ENCODE measurements at places on chromosomes 2 and 18. TPM values are rescaled to one million over a fixed set of nuclear protein-coding genes. Genes with fewer than 3 reads are reported as not detected.

KYNU gene
- total RNA-seq: 0.96 TPM

VWA3B gene
- total RNA-seq: not detected

STPG4 gene
- total RNA-seq: not detected

IL36RN gene
- not detected for total RNA-seq

STAT4 gene
- 0.32 TPM for total RNA-seq

RNU2-63P gene
- total RNA-seq: not detected

SPR gene
- total RNA-seq: 4.4 TPM

STON1 gene
- total RNA-seq: 36.7 TPM

UGT1A3 gene
- total RNA-seq: not detected

FOXI3 gene
- 0.51 TPM for total RNA-seq

DTNA gene
- 15.0 TPM for total RNA-seq

DSG4 gene
- not detected for total RNA-seq

DNA sequence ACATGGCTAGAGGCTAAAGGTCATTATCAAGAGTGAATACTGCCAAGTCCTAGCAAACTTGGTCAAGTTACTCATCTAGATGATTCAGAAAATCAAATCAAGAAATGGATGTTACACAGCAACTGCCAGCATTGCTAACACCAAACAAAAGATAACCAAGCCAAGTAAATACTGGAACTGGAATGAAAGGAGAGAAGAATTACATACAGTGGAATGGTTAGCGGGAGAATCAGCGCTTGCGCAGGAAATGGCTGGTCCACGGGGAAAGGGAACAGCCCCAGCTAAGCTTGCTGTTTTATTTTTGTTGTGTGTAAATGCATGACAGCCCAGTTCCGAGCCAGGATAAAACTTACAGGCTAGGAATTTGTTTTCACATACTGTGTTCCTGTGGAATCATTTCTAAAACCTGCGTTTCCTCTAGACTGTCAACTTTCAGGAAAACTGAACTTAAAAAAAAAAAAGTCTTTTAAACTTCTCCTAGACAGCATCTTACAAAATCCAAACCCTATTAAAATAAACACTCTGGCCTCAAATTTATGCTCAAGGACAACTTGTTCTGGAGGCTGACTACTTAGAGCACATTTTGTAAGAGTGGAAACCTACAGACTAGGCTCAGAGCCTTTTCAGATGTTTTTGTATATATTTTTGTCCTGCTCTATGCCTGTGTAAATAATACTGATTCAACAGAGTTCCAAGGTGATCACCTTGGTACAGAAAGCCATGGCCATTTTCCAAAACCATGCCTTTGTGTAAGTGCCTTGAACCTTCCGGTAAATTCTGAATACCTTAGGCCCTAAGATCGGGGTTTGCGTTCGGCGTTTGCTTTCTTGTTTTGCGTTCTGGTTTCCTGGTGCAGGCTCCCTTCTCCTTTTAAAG is 30.7 kb upstream of the TXNDC2 start:
- H3K27me3 ChIP-seq: no peaks in the 10 kb centered on the region
- H3K36me3 ChIP-seq: no peaks in the 10 kb centered on the region
- no peak overlapping the region for H3K4me3 ChIP-seq
- DNase-seq: no peak
- no peak overlapping the region for H3K27ac ChIP-seq

DNA sequence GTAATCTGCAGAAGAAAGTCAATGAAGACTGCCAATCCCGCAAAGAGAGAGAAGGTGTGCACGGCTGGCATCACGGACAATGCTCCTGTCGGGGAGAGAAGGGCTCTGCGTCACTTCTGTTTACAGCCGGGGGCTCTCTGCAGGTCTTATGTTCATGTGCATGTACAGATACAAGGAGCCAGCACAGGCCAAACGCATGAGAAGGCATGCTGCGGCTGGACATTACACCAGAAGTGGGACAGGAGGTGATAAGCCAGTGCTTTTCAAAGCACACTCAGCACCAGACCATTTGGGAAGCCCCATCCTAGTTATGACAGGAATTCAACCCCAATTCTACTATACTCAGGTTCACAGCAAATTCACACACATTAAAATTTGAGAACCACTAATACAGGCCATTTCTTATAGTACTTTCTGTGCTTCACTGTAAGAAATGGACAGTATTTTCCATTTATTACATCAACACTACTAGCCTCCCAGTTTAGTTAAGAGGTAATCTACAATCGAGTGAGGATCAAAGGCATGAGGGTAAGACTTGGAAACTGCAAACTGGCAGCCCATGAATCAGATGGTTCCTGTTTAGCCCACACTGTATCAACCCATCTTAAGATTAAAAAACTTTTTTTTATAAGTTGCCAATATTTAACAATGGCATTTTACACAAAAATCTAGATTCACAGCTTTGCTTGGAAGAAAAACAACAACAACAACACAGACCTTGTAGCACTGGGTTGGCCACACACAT is 38.2 kb downstream of the RMC1 start:
- DNase-seq: no peak
- no peak overlapping the region for H3K27ac ChIP-seq
- H3K36me3 ChIP-seq: no peaks in the 10 kb centered on the region
- H3K27me3 ChIP-seq: no peaks in the 10 kb centered on the region

DNA sequence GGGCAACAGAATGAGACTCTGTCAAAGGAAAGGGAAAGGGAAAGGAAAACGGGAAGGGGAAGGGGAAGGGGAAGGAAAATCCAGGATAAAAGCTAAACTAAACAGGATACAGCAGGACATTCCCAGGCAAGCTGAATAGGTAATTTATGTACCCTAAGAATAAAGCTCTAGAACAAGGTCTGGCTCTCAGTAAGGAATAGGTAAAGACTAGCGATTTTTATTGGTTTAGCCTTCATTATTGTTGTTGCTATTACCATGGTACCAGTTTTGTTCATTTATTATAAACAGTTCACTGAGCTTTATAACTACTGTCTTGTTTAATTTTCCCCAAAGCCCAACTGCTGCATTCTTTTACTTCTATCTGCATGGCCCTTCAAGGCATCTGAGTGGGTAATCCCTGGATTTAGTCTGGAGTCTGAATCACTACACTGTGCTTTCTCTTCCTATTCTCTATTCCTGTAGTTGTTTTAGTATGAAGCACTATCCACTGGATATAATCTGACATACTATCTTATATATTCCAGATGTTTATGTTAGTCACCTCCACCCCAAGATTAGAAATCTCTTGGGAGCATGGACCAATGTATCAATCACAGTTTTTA is 127.1 kb upstream of the TANK start:
- H3K4me1 ChIP-seq: no peaks in the 10 kb centered on the region
- no peak overlapping the region for H3K27ac ChIP-seq
- no peak overlapping the region for H3K4me3 ChIP-seq
- no peaks in the 10 kb centered on the region for H3K27me3 ChIP-seq
- DNase-seq: no peak
- H3K36me3 ChIP-seq: no peaks in the 10 kb centered on the region

- H3K27me3 ChIP-seq: no peaks in the 10 kb centered on the region
- no peaks in the 10 kb centered on the region for H3K4me1 ChIP-seq
- H3K27ac ChIP-seq: no peak overlapping the region
- no peaks in the 10 kb centered on the region for H3K36me3 ChIP-seq
- H3K4me3 ChIP-seq: no peak overlapping the region
Measured at GRCh38 chr2:172350839-172351479, 76.4 kb upstream of the ITGA6 start.

- no peak overlapping the region for H3K27ac ChIP-seq
- H3K27me3 ChIP-seq: no peaks in the 10 kb centered on the region
- H3K36me3 ChIP-seq: no peaks in the 10 kb centered on the region
- H3K4me1 ChIP-seq: no peaks in the 10 kb centered on the region
Measured at GRCh38 chr18:41060967-41061366, 894.1 kb upstream of the PIK3C3 start.

DNA sequence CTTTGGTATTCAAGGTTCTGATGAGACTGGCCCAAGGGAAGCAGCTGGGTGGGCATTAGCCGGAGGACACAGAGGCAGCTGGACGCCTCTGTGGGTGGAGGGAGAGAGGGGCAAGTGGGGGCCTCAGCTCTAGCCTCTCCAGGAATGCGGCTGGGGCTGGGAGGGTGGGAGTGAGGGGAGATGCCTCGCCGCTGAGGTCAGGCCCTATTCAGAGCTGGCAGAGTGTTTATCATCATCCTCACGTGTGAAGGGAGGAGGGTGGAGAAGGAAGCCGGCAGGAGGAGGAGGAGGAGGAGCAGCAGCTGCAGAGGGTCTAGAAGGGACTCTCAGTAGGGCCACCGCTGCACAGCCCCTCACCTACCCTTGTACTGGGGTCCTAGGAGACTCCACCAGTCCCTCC is 43.1 kb downstream of the TNS1 start:
- H3K4me3 ChIP-seq: no peak overlapping the region
- DNase-seq: peak; percentile 21
- no peak overlapping the region for H3K27ac ChIP-seq
- no peaks in the 10 kb centered on the region for H3K27me3 ChIP-seq

GRCh38 chr2:197633109-197633657 is 42.2 kb downstream of the RFTN2 start:
- no peak overlapping the region for H3K4me3 ChIP-seq
- no peaks in the 10 kb centered on the region for H3K36me3 ChIP-seq
- no peak for DNase-seq
- H3K27me3 ChIP-seq: no peaks in the 10 kb centered on the region
- peaks cover 6% of the 10 kb centered on the region for H3K4me1 ChIP-seq

- H3K4me1 ChIP-seq: peaks cover 10% of the 10 kb centered on the region
- no peak for DNase-seq
- H3K4me3 ChIP-seq: peak overlapping the region; percentile 72
- H3K27me3 ChIP-seq: no peaks in the 10 kb centered on the region
Measured at GRCh38 chr2:189783451-189783926, 650 bp downstream of the ORMDL1 start.

DNA sequence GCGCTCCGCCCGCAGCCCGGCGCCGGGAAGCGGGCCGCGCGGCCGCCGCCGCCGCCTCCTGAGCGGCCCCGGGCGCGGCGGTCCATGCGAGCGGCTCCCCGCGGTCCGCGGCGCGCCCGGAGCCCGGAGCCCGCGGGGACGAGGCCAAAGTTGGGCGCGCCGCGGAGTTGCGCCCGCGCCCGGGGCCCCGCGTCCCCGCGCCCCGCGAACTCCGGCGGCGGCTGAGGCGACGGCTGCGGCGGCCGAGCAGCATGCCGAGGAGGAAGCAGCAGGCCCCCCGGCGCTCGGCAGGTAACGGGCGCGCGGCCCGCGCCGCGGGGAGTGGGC is 992 bp downstream of the TSHZ1 start:
- peaks cover 80% of the 10 kb centered on the region for H3K27me3 ChIP-seq
- H3K27ac ChIP-seq: no peak overlapping the region
- DNase-seq: no peak
- H3K36me3 ChIP-seq: no peaks in the 10 kb centered on the region
- H3K4me1 ChIP-seq: peaks cover 20% of the 10 kb centered on the region

DNA sequence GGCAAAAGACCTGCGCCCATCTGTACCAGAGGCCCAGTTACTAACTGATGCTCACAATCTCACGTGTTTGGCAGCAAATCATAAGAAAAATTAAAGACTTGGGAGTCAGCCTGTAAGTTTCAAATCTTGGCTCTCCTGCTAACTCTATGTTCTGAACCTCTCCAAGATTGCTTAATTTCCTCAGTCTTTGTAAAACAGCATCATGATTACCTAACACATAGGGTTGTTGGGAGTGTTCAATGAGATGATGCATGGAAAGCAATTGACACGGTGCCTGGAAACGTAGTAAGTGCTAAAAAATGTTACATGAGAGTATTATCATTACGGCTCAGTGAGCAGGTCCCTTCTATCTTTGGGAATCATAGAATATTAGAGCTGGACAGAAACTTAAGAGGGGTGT is 497.6 kb upstream of the TCF4 start:
- H3K36me3 ChIP-seq: no peaks in the 10 kb centered on the region
- H3K4me3 ChIP-seq: no peak overlapping the region
- no peaks in the 10 kb centered on the region for H3K27me3 ChIP-seq
- DNase-seq: no peak

GRCh38 chr2:3433339-3433699 is 53.8 kb downstream of the TRAPPC12 start:
- DNase-seq: no peak
- no peak overlapping the region for H3K27ac ChIP-seq
- H3K36me3 ChIP-seq: no peaks in the 10 kb centered on the region
- H3K4me1 ChIP-seq: no peaks in the 10 kb centered on the region
- H3K4me3 ChIP-seq: no peak overlapping the region

DNA sequence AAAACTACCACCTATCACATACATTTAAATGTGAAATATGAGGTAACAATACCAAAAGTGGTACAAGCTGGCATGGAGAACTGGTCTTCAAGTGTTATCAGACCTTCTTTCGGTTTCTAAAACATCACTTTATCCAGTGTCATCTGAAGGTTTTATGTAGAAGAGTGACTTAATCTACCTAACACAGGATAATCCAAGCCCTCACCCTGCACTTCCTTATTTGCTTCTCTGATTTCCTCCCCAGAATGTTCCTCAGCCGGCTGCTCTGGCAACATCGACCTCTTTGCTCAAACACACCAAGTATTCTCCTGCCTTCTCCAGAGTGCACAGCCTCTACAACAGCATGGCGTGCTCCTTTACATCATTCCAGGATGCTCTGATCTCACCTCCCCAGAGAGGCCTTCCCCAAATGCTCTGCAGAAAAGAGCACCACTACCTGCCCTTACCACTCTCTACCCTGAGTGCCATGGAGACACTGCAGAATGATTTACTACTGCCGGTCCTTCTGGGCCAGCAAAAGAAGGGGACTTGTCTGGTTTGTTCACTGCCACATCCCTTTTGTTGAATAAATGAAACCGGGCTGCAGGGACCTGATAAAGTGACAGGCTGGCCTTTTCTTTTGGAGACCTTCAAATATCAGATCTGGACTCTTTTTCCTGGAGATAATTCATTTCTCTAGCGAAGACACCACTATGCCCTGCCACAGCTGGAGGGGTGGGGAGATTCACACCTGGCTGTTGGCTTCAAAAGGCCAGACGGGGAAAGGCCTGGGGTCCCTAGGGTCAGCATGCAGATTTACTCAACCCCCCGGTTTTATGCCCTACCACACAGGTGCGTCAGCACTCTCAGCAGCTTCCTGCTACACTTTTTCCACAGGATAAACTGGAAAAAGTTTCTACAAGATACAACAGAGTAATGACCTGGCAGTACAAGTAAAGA is 42.0 kb downstream of the TTR start:
- no peak overlapping the region for H3K27ac ChIP-seq
- no peak for DNase-seq
- H3K4me3 ChIP-seq: no peak overlapping the region
- H3K4me1 ChIP-seq: no peaks in the 10 kb centered on the region

- no peak overlapping the region for H3K27ac ChIP-seq
- H3K36me3 ChIP-seq: no peaks in the 10 kb centered on the region
- no peak overlapping the region for H3K4me3 ChIP-seq
- no peaks in the 10 kb centered on the region for H3K4me1 ChIP-seq
- no peaks in the 10 kb centered on the region for H3K27me3 ChIP-seq
Measured at GRCh38 chr2:39942950-39943349, 163.9 kb upstream of the THUMPD2 start.

DNA sequence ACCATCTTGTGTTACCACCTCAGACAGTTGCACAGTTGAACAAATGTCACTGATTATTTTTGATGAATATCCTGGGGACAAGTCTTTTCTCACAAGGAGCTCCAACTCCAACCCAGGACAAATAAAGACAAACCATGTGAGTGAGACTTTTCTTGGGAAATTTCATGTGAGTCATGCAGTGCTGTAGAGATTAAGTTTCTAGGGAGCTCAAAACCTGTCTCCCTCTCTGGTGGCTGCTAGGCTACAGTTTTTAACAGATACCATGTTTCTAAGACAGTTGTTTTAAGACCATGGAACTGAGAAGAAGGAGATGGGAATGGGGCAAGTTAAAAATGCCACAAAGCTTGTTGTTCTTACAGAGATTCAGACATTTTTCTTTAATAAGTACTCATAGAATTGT is 255.5 kb downstream of the RIT2 start:
- no peak overlapping the region for H3K27ac ChIP-seq
- no peak overlapping the region for H3K4me3 ChIP-seq
- no peak for DNase-seq
- H3K27me3 ChIP-seq: no peaks in the 10 kb centered on the region
